ENCODE measurements at places on chromosomes 1 and 21. TPM values are rescaled to one million over a fixed set of nuclear protein-coding genes. Genes with fewer than 3 reads are reported as not detected.

CD5L gene
- not detected for total RNA-seq

CSMD2 gene
- not detected for total RNA-seq

DMBX1 gene
- total RNA-seq, result not detected

CYB5RL gene
- total RNA-seq, result 8.3 TPM

LMX1A gene
- total RNA-seq, result not detected

DEDD gene
- total RNA-seq, result 38.6 TPM

SH2D5 gene
- not detected for total RNA-seq

PPM1J gene
- not detected for total RNA-seq

DNA sequence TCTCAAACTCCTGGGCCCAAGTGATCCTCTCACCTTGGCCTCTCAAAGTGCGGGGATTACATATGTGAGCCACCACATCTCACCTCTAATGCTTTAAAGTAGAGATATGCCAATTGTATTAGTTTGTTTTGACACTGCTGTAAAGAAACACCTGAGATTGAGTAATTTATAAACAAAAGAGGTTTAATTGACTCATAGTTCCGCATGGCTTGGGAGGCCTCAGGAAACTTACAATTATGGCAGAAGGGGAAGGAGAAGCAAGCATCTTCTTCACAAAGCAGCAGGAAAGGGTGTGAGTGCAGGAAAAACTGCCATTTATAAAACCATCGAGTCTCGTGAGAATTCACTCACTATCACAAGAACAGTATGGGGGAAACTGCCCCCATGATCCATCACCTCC lies 3.5 kb upstream of the MYCL start:
- H3K27me3 ChIP-seq, result peaks cover 81% of the 10 kb centered on the region
- no peak for DNase-seq
- H3K36me3 ChIP-seq, result peaks cover 4% of the 10 kb centered on the region
- H3K27ac ChIP-seq, result no peak overlapping the region

DNA sequence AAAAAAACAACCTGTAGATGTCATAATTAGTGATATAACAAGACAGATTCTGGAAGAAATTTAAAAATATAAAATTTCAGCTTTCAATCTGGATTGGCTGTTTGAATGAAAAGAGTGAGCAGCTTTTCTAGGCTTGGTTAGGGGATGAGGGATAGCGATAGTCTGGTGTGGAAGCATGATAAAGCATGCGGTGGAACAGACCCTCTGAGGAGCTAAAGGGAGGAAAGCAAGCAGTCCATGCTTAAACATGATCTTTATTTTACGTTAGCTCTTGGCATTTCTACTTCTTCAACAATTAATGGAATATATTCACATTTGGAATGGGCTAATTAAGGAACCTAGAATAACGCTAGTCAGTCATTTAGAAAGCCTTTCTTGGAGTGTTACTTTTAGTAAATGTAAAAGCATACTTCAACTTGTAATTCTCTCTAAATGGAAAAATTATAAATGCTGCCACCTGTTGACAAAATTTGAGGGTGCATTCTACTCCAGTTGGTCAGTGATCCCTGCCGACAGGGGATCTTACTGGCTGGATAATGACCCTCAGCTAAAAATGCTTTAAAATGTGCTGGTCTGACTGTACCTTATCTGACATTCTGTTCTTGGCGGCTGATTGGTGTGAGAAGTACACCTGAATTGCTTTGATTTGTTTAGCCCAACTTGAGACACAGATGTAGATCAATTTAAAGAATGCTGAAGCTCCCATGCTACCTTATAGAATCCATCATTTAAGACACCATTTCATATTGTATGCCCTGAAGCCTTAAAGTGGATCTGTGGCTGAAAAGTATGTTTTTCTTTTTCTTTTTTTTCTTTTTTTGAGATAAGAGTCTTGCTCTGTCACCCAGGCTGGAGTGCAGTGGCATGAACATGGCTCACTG lies 61.2 kb downstream of the AK4 start:
- no peak overlapping the region for H3K4me3 ChIP-seq
- H3K4me1 ChIP-seq, result no peaks in the 10 kb centered on the region
- no peak overlapping the region for H3K27ac ChIP-seq
- DNase-seq, result no peak
- no peaks in the 10 kb centered on the region for H3K36me3 ChIP-seq

DNA sequence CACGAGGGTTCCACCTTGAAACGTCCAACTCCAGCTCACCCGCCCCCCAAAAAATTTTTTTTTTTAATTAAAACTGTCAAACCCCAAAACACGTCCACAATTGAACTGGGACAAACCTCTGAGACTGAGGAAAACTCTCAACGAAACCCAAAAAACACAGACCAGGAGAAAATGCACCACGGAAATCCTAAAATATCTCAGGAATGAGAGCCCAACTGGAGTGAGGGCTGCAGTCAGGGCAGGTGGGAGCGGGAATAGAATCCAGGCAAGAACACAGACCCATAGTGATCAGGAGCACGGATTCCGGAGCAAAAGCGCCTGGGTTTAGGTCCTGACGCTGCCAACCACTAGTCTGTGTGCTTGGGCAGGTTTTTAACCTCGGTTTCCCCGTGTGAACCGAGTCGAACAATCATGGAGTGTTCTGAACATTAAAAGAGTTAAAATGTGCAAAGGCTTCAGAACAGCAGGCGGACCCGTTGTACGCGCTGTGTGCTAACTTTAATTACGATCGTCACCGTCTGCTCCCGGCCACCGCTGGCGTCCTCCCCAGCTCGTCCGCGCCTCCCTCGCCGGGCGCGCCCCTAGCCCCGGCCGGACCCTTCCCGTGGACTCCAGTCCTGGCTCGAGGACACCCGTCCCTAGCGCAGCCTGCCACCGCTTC lies 624 bp downstream of the ARHGAP29 start:
- peak overlapping the region; percentile 74 for H3K4me3 ChIP-seq
- no peak overlapping the region for H3K27ac ChIP-seq
- no peaks in the 10 kb centered on the region for H3K36me3 ChIP-seq
- H3K4me1 ChIP-seq, result peaks cover 15% of the 10 kb centered on the region
- no peak for DNase-seq
- H3K27me3 ChIP-seq, result peaks cover 61% of the 10 kb centered on the region

- no peak overlapping the region for H3K4me3 ChIP-seq
- DNase-seq, result no peak
- peaks cover 15% of the 10 kb centered on the region for H3K4me1 ChIP-seq
- no peak overlapping the region for H3K27ac ChIP-seq
- peaks cover 4% of the 10 kb centered on the region for H3K36me3 ChIP-seq
Measured at GRCh38 chr1:181326348-181326747, 157.0 kb upstream of the CACNA1E start.

DNA sequence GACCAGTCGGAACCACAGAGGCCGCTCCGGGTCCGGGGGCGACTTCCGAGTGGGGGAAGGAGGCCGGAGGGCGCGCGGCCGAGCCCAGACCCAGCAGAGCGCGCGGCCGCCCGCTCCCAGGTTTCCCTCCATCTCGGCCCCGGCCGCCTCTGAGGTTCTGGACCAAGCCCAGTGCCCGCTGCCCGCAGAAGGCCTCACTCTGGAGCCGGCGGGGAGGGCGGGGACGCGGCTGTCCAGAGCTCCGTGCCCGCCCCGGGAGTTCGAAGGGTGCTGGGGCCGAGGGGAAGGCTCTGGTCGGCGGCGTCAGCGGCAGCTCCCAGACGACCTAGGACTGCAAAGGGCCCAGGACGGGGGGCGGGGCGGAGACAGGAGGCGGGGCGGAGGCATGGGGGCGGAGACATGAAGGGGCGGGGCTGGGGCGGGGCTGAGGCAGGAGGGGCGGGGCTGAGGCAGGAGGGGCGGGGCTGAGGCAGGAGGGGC lies 48.0 kb upstream of the SLC19A1 start:
- peaks cover 16% of the 10 kb centered on the region for H3K27me3 ChIP-seq
- no peak overlapping the region for H3K27ac ChIP-seq
- peaks cover 9% of the 10 kb centered on the region for H3K4me1 ChIP-seq
- DNase-seq, result peak; percentile 55
- peak overlapping the region; percentile 41 for H3K4me3 ChIP-seq

DNA sequence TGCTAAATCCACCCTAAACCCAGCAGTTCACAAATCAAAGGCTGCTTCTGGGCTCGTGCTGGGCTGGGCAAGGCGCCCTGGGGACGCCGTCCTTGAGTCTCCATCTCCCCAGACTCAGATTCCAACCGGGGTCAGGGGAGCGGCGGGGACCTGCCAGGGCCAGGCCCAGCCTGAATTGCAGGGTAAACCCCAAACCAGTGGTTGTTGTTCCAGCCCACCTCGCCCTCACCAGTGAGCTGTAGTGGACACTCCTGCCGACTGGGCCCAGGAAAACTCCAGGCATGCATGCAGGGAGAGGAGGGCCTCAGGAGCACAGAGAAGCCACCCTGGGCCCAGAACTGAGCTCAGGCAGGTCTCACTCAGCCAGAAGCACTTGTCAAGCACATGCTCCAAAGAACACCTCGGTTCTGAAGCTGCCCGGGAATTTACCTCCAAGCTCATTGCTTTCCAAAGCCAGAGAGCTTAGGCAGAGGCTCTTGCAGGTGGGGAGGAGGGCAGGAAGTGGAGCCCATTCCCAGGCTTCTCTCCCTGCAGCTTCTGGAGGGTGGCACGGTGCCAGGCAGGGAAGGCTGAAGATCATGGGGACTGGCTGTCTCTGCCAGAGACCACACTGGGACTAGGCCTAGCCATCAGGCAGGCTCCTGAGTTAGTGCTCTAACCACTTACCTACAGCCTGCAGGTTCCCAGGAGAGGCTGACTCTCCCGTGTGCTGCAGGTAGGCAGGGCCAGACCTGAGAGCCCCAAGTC lies 437.0 kb downstream of the MATN1 start:
- no peak overlapping the region for H3K27ac ChIP-seq
- no peak for DNase-seq
- peaks cover 9% of the 10 kb centered on the region for H3K4me1 ChIP-seq
- no peak overlapping the region for H3K4me3 ChIP-seq
- H3K27me3 ChIP-seq, result peaks cover 17% of the 10 kb centered on the region

GRCh38 chr1:17609529-17609928 lies 70.0 kb downstream of the ARHGEF10L start:
- no peak for DNase-seq
- no peaks in the 10 kb centered on the region for H3K4me1 ChIP-seq
- H3K27me3 ChIP-seq, result no peaks in the 10 kb centered on the region
- H3K4me3 ChIP-seq, result no peak overlapping the region
- no peaks in the 10 kb centered on the region for H3K36me3 ChIP-seq

- no peak for DNase-seq
- peaks cover 8% of the 10 kb centered on the region for H3K36me3 ChIP-seq
- H3K4me1 ChIP-seq, result peaks cover 13% of the 10 kb centered on the region
- H3K27ac ChIP-seq, result no peak overlapping the region
Measured at GRCh38 chr21:44702111-44702972, 5.4 kb downstream of the KRTAP10-12 start.

GRCh38 chr1:66182551-66183178 lies 351.3 kb upstream of the SGIP1 start:
- H3K27ac ChIP-seq, result no peak overlapping the region
- peaks cover 23% of the 10 kb centered on the region for H3K4me1 ChIP-seq
- H3K4me3 ChIP-seq, result peak overlapping the region; percentile 43
- no peaks in the 10 kb centered on the region for H3K27me3 ChIP-seq

DNA sequence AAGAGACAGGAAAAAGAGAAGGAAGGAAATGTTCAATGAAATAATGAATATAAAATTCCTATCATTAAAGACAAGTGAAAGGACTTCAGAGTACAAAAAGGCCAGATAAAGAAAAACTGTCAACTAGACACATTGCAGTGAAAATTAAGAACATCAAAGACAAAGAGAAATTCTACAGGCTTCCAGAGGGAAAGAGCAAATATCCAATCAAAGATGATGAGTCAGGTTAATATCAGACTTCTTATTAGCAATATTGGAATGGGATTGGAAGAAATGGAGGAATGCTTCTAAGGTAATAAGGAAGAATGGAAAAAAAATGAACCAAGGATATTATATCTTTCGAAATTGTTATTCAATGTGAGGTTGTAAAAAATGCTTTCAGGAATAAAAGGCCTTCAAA lies 7.8 kb downstream of the PLA2G2A start:
- no peaks in the 10 kb centered on the region for H3K4me1 ChIP-seq
- no peak overlapping the region for H3K4me3 ChIP-seq
- no peak for DNase-seq
- H3K36me3 ChIP-seq, result no peaks in the 10 kb centered on the region
- H3K27me3 ChIP-seq, result peaks cover 24% of the 10 kb centered on the region
- H3K27ac ChIP-seq, result no peak overlapping the region

GRCh38 chr21:45822429-45823099 lies 159.0 kb upstream of the COL6A1 start:
- peaks cover 22% of the 10 kb centered on the region for H3K4me1 ChIP-seq
- peaks cover 2% of the 10 kb centered on the region for H3K27me3 ChIP-seq
- H3K27ac ChIP-seq, result no peak overlapping the region
- H3K4me3 ChIP-seq, result no peak overlapping the region
- no peak for DNase-seq

DNA sequence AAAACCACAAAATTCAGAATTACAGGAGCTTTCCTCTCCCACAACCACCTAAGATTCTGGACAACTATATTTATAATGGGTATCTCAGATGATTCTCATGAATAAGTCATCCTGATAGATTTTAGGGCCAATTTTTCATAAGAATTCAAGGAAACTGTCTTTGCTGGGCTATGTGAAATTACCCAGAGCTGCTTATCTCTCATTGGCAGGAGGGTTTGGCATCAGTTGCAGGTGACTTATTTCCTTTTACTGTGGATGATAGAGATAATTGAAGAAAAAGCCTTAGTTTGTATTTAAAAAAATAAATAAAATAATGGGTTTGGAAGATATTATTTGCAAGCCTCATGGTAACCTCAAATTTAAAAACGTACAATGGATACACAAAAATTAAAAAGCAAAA lies 38.2 kb upstream of the WDR26 start:
- H3K27me3 ChIP-seq, result no peaks in the 10 kb centered on the region
- DNase-seq, result no peak
- H3K4me1 ChIP-seq, result no peaks in the 10 kb centered on the region
- H3K36me3 ChIP-seq, result peaks cover 2% of the 10 kb centered on the region
- no peak overlapping the region for H3K27ac ChIP-seq

GRCh38 chr1:238898856-238899255 lies 487.5 kb upstream of the CHRM3 start:
- no peak overlapping the region for H3K4me3 ChIP-seq
- no peaks in the 10 kb centered on the region for H3K4me1 ChIP-seq
- H3K27ac ChIP-seq, result no peak overlapping the region
- H3K27me3 ChIP-seq, result no peaks in the 10 kb centered on the region

DNA sequence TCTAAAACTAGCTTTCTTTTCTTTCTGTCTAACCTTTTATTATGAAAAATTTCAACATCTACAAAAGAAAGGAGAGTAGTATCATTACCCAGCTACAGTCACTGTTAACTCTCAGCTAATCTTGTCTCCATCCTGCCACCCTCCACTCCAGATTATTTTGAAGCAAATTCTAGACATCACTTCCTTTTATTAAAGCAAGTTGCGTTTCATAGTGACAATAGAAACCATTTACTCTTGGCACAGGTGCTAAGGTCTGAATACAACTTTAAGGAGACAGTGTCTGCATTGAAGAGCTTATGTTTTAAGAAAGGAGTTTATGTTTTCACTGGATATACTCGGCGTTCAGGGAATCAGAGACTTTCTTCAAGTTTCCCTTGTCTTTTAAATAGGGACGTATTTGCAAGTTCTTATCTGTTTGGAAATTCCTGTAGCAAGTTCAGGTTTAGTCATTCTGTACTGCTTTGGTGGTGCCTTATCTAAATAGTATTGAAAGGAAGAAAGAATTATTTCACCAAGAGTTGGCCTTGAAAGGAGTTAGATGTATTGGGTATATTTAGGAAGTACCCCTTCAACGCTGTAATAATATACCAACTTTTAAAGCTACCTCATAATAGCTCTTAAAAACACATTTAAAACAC lies 42.7 kb downstream of the ITSN1 start:
- peaks cover 6% of the 10 kb centered on the region for H3K27me3 ChIP-seq
- H3K36me3 ChIP-seq, result no peaks in the 10 kb centered on the region
- H3K4me3 ChIP-seq, result no peak overlapping the region
- H3K4me1 ChIP-seq, result no peaks in the 10 kb centered on the region
- no peak for DNase-seq
